Stimulated activated CD8-positive, alpha-beta memory T cell treated with anti-CD3 and anti-CD28 coated beads, Interleukin-4, amount 100 ng/mL, for 48 hours (primary cell): ENCODE measurements at places on chromosomes 2 and 18.

DNA sequence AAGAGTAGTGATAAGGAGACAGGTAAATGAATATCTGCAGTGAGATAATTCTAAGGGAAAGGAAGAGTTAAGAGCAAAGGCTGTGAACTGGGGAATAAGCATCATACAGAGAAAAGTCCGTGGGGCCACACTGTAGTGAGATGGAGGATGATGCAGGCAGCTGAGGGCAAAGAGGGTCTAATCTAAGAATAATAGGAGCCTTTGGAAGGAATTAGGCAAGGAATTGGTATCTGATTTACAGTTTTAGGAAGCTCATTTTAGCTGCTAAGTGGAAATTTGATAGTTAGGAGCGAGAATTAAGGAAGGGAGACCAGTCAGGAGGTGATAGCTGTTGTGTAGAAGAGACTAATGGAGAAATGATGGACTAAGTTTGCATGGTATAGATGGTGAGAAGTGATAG is 43.5 kb downstream of the KIF5C start:
- no peak for DNase-seq

DNA sequence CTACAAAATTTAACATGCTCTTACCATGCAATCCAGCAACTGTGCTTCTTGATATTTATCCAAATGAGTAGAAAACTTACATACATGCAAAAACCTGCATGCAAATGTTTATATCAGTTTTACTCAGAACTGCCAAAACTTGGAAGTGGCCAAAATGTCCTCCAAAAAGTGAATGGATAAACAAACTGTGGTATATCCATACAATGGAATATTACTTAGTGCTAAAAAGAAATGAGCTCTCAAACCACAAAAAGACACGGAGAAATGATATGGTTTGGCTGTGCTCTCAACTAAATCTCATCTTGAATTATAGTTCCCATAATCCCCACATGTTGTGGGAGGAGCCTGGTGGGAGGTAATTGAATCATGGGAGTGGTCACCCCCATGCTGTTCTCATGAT is 267.2 kb downstream of the ZEB2 start:
- DNase-seq: no peak

- no peak for DNase-seq
These were observed 254.2 kb downstream of the MYCN start for GRCh38 chr2:16194530-16194929.

DNA sequence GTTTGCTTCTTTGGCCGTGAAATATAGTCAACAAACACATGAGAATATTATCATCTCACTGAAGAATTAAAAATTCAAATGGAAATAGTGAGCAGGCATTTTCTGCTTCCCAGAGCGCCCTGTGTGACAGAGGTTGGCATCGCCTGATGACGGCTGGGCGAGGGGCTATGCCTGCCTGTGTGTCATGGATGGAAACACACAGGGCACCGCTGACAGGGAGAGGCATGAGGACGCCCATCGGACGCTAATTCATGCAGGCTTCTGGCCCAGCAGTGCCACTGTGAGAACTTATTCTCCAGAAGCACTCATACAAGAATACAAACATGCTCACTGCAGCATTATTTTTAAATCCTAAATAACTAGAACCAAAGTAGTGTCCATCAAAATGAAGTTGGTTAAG is 61.4 kb upstream of the OTOS start:
- DNase-seq: no peak

- DNase-seq: no peak
These were observed 347.5 kb downstream of the METTL4 start for GRCh38 chr18:2223849-2224248.

DNA sequence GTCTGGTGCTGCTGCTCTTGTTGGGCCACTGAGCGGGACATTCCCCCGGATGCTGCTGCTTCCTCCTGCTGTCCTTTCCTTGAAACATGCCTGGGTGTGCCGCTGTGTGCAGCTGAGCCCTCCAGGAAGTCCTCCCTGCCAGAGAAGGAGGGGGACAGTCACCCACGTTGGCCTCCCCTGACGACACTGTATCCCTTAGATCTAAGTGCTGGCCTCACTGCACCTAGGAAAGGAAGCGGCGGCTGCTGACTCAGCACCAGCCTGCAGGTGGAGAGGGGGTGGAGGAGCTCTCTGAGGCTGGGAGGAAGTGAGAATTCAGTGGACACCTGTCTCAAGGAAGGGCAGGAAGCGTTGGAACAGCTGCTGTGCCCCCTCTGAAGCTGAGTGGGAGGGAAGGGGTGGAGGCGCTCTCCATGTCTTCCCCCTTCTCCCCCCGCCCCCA is 239.8 kb downstream of the HAUS1 start:
- DNase-seq: peak; percentile 61

DNA sequence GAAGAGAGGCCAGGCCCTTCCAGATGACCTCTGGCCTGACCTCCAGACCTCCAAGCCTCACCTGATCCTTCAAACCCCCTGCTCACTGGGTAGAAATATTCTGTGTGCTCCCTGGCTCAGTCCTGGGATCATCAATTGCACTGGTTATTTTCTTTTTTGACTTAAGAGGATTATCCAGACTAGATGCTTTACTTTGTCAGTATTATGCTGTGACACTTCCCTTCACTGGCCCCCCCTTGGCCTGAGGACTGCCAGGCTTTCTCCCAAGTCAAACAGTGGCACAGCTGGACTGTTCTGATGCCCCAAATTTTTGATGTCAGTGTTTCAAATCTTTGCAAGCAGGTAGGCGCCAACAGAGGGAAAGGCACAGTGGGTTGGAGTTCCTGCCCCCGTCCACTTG is 156.3 kb upstream of the SKOR2 start:
- no peak for DNase-seq

DNA sequence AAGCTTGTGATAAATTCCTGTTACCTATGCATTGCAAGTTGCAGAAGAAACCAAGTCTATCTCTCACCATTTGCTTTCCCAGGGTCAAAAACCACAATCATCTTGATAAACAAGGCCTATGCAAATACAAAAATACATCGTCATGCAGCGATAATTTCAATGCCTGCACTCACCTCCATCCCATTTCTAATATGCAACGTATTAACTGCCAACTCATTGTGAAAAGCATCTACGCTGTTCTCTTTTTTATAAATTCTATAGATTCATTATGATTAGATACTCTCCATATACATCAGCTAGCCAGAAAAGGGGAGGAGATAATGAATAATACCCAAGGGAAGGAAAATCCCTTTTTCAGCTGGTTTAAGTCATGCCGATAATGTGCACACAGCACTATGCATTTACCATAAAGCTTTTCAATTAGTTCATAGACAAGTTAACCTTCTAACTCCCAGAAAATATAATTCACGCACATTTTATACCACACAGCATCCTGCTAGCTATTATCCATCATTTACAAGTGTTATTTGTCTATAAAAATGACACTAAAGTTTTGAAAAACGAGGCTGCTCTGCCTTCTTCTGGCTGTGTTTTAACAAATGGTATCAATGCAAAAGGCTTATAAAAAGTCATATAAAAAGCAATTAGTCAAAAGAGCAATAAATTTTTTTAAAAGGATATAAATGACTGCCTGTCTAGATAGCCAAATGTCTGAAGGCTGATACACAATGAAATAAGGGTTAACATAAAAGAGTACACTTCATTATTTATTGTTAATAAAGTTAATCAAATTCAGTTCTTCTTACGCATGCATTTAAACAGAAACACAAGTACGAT is 77.6 kb downstream of the AFF3 start:
- no peak for DNase-seq

DNA sequence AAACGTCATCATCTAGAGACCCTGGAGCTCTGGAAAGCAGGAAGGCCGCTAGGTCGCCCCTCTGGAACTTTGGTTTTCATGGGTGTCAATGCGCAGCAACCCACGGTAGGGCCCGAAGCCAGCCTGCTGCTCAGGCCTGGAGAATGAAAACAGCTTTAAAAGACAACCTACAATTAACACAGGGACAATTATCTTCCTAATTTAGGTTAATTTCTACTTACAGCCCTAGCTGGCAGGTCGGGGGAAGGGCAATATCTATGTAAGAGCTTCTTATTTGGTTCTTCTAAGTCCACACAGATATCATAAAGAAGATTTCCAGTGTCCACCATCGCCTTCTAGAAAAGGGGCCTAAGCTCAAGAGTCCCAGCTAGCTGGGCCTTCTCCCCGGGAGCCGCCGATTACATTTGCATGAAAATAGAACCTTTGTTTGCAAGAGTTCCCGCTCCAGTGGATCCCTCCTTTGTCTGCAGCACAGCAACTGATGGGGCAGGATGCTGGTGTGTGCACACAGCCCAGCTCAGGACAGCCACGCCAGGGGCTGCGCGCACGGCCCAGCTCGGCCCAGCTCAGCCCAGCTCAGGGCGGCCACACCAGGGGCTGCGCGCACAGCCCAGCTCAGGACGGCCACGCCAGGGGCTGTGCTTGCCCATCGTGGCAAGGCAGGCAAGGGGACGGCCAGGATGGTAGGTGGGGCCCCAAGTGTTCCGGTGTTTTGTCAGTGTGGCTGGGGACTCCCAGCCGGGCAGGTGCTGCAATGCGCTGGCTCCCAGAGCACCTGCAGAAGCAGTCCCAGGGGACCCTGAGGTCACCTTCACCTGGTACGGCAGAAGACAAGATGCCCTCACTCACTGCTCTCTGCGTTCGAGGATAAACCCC is 109.1 kb downstream of the HDAC4 start:
- no peak for DNase-seq

GRCh38 chr18:38415811-38416210 is 850.2 kb upstream of the CELF4 start:
- DNase-seq: no peak

DNA sequence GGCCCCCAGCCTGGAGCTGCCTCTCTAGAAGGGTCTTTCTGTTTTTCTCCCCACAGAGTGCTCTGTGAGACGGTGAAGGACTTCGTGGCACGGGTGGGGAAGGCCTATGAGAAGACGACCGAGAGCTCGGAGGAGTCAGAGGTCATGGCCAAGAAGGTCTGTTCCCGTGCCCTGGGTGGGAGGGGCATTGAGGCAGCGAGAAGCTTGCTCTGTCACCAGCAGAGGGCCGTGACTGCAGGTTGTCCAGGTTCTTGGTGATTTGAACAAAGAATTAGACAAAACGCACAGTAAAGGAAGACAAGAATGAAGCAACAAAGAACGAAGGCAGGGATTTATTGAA is 93.9 kb downstream of the DGKD start:
- DNase-seq: no peak

DNA sequence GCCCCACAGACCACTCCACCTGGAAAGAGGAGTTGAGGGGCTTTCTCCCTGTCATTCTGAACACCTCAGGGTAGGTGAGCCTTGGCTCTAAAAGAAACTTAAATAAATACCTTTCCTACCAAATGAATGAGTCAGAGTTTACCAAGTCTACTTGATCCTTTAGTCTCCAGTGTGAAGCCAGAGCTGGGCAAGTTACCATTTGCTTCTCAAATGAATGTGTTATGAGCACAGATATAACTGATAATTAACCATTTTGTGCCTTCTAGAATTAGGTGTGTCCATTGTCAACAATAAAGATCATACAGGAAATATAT is 347.7 kb downstream of the KIAA1328 start:
- DNase-seq: no peak

DNA sequence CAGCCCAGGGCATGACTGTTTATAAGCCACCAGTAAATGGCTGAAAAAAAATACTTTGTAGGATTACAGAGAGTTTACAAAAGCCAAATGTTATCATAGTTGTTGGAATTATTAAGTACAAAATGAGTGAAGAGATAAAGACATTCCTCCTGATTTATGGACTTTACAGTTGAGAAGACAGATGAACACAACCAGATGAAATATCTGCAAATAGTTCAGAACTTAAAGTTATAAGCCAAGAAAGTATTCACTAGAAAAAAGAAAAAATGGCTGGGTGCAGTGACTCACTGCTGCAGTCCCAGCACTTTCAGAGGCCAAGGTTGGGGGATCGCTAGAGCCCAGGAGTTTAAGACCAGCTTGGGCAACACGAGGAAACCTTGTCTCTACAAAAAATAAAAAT is 11.2 kb downstream of the PMAIP1 start:
- DNase-seq: no peak

DNA sequence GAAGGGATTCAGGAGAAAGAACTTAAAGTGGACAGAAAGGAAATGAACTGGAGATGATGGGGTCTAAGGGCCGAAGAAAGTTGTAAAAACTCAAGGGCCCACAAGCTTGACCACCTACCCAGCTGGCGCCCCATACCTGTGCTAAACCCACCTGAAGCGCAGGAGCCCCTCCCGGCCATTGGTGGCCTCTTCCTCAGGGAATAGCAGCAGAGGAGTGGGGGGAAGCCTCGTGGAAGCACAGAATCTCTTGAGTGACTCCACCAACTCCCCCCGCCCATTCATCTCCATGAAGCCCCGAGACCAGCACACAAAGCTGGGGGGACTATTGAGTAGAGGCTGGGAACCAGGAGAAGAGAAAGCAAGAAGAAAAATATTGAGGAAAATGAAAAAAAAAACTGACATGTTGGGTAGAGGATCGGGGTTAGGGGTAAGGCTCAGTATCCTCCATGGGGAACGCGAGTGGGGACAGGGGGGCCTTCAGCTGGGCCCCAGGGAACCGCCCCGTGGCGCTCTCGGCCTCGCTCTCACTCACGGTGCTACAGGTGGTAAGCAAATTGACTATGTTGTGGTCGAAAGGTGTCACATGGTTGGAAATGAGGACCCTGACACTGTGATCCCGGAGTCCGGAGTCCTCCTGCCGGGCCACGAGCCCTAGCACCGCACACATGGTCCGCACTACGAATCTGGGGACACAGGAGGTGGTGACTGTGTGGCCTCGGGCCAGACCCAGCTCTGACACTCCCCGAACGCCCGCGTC is 728 bp downstream of the AUP1 start:
- peak; percentile 52 for DNase-seq

- DNase-seq: no peak
These were observed 13.2 kb downstream of the BMP10 start for GRCh38 chr2:68857855-68858456.

DNA sequence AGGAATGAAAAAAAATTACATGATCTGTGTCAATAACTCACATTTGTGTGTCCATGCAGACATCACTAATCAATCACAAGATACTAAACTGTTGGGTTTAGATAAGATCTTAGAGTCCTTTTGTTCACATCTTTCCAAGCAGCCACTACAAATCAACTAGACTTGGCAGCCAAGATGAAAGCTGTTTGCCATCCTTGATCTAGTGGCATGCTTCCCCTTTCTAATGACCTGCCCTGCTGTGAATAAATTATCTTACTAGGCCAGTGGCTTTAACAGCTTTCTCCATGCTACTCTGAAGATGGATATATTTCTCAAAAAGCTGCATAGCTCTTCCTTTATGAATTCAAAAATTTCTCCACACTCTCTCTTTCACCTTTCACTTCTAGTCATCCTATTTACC is 1338.0 kb upstream of the ACVR2A start:
- DNase-seq: no peak

DNA sequence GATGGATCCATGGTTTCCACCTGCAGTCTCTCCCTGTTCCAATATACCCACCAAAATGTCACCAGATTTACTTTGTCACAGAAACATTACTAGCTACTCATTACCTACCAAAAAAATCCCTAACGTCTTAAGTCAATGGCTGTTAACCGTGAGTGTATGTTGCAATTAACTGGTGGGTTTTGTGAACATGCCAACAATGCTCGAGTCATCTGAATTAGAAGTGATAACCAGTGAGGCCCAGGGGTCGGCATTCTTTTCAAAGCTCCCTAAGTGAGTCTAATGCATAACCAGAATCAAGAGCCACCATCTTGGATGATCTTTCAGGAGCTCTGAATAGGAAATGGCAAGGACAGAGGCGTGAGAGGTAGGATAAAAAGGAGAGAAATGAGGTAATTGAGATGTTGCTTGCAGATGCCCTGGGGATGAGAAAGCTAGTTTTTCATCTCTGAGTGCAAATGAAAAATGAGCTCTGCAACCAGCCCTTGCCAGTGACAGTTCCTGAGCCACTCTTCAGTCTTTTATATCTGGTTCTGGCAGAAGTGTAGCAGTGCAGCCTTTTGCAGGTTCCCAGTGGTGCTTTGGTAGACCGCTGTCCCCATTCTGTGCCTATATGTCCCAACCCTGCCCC is 130.0 kb upstream of the RND3 start:
- DNase-seq: no peak
